ENCODE measurements at places on chromosomes 1 and 21.
A peak's percentile ranks its signal among the peaks of the same experiment; 100 is the strongest.

GRCh38 chr1:231940701-231941100 lies 314.1 kb downstream of the DISC1 start:
- DNase-seq = no peak

- no peak for DNase-seq
These were observed 23.9 kb upstream of the TMEM52 start for GRCh38 chr1:1942753-1943656.

- DNase-seq = peak; percentile 71
These were observed 19.5 kb downstream of the TEX35 start for GRCh38 chr1:178532392-178532791.

DNA sequence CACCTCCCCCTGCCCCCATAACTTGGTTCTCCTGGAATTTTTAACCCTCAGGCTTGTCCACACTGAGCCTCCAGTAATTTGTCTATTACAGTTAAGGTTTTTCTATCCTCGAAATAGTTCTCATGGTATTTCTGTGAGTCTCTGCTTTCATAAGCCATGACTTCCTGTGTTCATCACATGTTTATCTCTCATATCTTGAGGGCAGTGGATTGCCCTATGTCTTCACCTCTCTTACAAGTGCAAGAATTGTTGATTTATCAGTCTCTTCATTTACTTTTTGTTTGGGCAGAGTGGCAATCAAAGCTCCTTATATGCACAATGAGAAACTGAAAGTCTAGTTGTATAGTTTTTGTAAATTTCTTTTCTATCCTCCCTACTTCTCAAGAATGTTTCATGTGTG lies 328.4 kb downstream of the PLA2G4A start:
- no peak for DNase-seq

Data from inflammatory macrophage treated with lipopolysaccharide for 4 hours (primary cell).